ENCODE measurements at places on chromosomes 2 and 18.

- DNase-seq, result no peak
Measured at GRCh38 chr2:120805602-120806001, 69.9 kb downstream of the GLI2 start.

DNA sequence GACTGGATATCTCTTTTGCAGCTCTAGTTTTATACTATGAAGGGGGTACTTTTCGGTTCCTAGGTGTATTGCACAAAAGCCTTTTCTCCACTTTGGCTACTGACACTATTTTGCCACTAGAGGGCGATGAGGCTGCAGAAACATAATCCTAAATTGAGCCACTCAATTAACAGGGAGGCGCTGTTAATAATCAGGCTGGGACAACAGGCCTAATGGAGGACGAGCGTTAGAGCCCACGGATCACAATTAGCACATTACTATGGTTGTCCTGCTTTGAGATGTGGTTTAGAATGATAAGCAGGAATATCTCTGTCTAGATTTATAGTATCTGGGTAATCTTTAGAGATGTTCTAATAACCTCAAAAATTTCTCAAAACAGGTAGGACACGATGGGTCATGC, 62.2 kb upstream of the PMAIP1 start:
- DNase-seq, result peak; percentile 2

DNA sequence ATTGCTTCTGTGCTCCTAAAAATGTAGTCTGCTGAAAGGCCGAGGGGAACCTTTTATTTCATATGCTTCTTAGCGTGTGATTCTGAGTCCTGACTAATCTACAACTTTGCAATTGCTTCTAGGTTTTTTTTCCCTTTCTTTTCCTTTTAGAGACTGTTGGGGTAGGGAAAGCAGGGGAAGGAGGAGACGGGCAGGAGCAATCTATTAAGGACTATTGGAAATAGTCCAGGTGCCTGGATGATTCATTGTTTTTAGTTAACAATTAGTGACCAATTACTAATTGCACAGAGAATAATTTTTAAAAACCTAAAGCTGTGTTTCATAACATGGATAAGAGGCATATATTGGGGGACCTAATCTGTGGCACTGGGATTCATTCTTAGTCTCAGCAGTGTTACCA, 49.4 kb upstream of the STON1 start:
- no peak for DNase-seq

GRCh38 chr2:62826953-62827675, 121.6 kb downstream of the EHBP1 start:
- no peak for DNase-seq

DNA sequence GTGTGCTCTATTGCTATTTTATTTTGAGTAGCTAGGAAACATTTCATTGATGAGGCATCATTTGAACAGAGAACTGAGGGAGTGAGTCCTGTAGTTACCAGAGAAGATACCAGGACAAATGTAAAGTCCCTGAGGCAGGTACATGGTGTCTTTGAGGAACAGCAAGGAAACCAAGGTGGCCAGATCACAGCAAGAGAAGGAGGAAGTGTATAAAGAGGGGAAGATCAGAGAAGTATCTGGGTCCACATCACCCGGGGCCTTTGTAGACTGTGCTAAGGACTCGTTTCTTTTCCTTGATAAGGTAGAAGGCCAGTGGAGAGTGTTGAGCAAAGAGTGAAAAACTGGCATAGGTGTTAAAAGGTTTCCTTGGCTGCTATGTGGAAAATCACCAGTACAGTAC, 34.8 kb upstream of the PLB1 start:
- no peak for DNase-seq

DNA sequence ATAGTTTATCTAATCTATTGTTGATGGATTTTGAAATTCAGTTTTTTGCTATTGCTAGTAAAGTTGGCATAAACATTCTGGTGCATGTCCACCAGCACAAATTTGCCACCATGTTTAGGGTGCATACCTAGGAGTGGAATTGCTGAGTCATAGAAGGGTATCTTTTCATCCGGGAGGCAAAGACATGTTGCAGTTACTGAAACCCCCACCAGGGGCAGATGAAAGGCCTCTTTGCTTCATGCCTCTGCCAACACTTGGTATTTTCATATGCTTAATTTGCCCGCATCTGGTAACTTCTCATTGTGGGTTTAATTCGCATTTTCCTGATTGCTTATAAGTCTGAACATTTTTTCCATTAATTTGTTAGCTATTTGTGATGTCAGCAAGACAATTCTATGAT, 8.2 kb downstream of the DCC start:
- DNase-seq, result no peak

DNA sequence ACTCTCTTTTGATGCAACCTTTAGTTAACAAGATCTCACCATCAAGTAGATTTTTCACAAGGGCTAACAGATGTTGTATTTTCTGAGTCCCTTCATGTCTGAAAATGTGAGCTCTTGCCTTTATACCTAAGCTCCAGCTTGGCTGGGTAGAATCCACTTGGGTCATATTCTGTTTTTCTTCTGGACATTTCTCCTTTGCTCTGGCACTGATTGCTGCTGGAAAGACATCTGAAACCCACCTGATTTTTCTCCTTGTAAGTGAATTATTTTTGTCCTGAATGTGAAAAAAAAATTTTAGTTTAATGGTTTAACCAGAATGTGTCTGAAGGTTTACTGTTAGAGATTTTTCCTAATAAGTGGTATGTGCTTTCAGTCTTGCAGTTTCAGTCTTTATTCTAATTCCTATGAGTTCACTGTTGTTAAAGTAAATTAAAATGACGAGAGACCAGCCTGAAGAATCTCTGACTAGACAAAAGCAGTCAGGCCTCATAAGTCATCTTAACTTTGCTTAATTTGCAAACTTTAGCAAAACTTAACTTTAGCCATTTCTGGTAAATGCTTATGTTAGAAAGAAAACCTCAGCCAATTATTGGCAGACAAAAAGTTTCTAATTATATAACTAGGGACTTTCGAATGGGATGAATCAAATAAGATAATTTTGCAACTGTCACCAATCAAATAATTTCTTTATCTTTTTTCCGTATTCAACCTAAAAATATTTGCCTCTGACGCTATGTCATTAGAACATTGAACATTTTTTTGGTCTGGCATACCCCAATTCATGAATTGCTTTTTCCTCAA, 70.8 kb downstream of the ACAA2 start:
- no peak for DNase-seq

DNA sequence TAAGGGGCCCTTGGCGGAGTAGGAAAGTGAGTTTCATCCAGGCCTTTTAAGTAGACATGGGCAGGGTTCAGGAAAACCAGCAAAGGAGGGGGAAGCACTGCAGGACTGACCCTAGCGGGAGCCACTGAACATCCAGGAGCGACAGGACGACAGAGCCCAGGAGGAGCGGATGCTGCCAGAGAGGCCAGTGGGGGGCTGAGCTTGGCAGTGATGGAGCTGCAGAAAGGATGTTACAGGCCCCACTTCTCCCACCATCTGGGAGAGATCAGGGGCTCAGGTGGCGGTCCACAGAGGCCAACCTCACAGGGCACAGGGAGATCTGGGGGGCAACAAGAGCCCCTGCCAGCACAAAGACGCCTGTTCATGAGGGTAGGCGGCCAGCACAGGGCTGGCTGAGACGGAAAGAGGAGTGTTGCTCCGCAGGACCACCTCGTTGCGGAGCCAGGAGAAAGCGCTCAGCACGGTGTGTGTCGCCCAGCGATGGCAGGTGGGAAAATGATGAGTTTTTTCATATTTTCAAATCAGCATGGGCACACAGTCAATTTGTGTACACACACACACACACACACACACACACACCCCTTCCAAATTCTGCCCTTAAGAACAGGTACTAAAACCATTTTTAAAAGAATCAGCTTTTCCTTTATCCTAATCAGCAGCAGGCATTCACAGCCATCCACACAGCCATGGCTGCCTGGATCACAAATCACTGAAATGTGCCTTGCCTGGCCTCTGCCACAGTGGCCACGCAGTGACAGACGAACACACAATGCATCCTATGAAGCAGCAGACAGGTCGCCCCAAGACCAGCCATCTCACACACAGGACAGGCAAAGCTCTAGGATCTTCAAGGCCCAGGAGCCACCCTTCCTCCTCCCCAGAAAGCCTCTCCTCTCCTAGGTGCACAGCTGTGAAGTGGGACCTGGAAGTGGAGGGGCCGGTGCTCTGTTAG, 63.2 kb downstream of the NDUFA10 start:
- no peak for DNase-seq

GRCh38 chr2:97646977-97647376, 1.1 kb downstream of the COX5B start:
- DNase-seq, result no peak

GRCh38 chr2:55371376-55371775, 48.3 kb downstream of the CCDC88A start:
- no peak for DNase-seq

- peak; percentile 14 for DNase-seq
Measured at GRCh38 chr2:112048887-112049286, 6.2 kb upstream of the TMEM87B start.

DNA sequence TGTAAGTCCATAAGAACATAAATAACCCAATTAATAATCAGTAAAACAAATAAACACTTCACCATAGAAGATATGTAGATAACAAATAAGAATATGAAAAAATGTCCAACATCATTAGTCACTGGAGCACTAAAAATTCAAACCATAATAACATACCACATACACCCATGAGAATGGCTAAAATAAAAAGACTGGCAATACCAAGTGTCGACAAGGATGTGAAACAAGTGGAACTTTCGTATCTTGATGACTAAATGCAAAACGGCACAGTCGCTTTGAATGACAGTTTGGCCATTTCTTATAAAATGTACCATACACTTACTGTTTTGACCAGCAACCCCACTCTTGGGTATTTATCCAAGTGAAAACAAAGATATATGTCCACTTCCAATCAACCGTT, 26.8 kb downstream of the ANKMY1 start:
- DNase-seq, result no peak
